Right lobe of liver (tissue), 6 donors: ENCODE measurements at places on chromosomes 2 and 18. TPM values are rescaled to one million over a fixed set of nuclear protein-coding genes. Genes with fewer than 3 reads are reported as not detected.

DNA sequence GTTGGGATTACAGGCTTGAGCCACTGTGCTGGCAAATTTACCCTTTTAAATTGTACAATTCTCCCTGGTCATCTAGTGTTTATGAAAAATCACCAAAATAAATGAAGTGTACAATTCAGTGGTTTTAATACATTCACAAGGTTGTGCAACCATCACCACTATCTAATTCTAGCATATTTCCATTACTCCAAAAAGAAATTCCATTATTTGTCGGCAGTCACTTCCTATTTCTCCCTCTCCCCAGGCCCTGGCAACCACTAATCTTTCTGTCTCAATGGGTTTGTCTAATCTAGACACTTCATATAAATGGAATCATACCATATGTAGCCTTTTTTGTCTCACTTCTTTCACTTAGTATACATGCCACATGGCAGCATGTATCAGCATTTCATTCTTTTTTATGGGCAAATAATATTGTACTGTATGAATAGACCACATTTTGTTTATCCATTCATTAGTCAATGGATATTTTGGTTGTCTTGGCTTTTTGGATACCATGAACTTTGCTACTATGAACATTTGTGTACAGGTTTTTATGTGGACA, 12.6 kb upstream of the POLE4 start:
- DNase-seq: no peak

Gene CENPA
- 0.26 TPM for total RNA-seq

GRCh38 chr2:228624733-228625132, 443.2 kb upstream of the SPHKAP start:
- DNase-seq: no peak

DNA sequence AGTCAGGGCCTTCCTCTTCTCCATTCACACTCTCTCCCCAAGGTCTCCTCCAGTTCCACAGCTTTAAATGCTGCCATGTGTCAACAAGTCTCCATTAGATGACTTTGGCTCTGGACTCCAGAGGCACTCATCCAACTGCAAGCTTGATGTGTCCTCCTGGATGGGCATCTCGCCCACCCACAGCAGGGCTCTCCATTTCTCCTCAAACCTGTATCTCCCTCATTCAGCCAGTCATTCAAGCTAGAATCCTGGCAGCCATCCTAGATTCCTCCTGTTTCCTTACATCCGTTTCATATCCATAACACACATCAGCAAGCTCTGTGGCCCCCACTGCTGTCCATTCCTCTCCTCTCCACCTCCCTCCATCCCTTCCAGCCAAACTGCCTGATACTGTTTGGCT, 88.4 kb upstream of the AFF3 start:
- DNase-seq: no peak

Gene PRSS56
- 0.19 TPM for total RNA-seq
